Osteocyte (in vitro differentiated cells): ENCODE measurements at places on chromosomes 1 and 21. TPM values are rescaled to one million over a fixed set of nuclear protein-coding genes. Genes with fewer than 3 reads are reported as not detected.

DNA sequence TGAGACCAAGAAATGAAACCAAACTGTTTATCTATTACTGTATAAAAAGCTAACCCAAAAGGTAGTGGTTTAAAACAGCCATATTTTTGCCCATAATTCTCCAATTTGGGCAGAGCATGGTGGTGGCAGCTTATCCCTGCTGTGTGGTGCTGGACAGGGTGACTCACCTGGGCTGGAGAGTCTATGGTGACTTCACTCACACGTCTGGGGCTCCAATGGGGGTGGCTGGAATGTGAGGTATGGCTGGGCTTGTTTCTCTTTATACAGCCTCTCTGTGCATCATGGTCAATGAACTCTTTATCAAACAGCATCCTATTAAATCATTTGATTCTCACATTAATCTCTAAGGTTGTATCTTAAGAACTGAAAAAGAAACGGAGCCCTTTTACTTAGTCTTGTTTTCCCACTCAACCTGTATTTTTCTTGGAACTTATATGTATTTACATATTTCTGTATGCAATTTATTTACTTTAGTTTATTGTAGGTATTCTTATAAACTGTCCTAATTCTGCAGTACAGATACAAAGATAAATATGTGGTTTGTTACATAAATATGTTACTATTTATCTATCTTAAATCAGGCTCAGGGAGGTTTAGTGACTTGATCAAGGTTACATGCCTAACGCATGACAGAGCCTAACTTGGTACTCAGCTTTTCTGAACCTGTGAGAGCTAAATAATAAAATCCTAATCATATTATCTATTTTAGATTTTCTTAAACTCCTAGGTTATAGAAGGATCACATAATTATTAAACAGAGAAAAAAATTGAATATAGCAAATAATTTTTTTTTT is 37.5 kb upstream of the WLS start:
- H3K27me3 ChIP-seq, result no peaks in the 10 kb centered on the region
- DNase-seq, result no peak
- H3K36me3 ChIP-seq, result no peaks in the 10 kb centered on the region
- no peak overlapping the region for H3K27ac ChIP-seq
- no peak overlapping the region for H3K4me3 ChIP-seq

DNA sequence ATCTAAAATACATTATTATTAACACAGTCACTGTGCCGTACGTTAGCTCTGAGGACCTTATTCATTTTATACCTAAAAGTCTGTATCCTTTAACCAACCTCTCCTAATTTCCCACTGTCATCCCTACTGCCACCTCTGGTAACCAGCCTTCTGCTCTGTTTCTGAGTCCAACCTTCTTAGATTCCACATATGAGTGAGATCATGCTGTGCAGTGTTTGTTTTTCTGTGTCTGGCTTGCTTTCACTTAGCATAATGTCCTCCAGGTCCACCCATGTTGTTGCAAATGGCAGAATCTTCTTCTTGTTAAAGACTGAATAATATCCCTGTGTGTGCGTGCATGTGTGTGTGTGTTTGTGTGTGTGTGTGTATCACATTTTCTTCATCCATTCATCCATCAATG is 64.2 kb downstream of the ETS2 start:
- DNase-seq, result no peak
- H3K36me3 ChIP-seq, result peaks cover 2% of the 10 kb centered on the region
- H3K27me3 ChIP-seq, result no peaks in the 10 kb centered on the region
- H3K4me3 ChIP-seq, result no peak overlapping the region
- peaks cover 6% of the 10 kb centered on the region for H3K4me1 ChIP-seq

DNA sequence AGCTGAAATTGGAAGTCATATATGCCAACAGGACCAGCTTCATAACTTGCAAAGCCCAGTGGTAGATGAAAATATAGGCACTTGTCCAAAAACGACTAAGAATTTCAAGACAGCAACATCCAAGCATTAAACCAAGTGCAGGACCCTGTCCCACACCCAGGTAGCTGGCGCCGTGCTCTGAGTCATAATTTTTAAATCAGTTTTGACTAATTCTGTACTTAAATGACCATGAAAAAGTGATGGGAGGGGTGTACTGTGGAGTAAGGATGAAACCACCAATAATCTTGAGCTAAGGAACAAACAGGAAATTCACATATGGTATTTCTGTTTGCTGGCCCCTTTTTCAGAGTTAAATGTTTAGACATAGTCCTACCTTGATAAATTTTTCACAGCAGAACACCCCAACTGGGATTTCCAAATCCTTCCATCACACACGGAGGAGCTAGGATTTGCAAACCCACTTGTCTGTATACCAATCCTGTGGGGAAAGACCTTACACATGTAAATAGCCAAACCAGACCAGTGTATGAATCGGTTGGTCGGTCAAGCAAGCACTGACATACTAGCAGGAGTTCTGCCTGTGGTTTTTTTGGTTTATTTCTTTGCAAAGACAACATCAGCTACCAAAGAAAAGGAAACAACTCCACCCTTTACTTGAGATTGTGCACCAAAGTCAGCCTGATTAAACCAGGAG is 235.7 kb upstream of the RAB4A start:
- no peaks in the 10 kb centered on the region for H3K36me3 ChIP-seq
- H3K27ac ChIP-seq, result no peak overlapping the region
- no peaks in the 10 kb centered on the region for H3K4me1 ChIP-seq

DNA sequence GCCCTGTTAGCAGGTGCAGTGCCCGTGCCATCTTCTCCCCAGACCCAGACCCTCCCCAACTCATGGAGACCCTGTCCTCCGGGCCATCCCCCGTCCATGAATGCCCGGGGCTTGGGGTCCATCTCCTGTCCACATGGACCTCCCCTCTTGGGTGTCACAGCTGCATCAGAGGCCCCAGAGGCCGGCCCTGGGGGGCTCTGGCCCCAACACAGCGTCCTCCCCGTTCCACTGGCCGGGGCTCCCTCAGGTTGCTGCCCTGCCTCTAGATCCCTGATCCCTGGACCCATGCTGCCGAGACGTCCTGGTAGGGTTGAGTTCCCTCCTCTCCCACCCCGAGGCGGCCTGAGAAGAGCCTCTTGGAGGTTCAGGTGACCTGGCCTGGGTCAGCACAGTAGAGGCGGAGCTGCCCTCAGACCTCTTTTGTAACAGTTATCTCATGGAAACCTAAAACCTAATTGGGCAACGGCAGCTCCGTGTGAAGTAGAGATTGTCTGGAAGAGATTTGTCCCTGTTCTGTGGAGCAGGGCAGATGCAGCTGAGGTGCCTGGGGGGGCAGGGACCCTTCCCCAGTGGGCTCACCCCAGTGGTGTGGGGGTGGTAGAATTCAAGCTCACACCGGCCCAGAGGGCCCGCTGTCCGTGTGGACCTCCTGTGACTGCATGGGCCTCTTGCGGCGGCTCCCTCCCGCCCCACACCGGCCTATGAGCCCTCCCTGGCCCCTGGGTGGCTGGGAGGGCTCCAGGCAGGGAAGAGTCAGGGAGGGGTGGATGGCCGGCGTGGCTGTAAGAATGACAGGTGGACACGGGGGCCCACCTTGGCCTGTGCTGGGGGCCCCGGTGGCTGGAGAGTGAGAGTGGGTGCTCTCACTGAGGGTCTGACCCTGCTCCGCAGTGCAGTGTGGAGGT is 56.1 kb downstream of the SKI start:
- peaks cover 5% of the 10 kb centered on the region for H3K36me3 ChIP-seq
- no peak for DNase-seq
- H3K4me3 ChIP-seq, result no peak overlapping the region
- H3K27me3 ChIP-seq, result no peaks in the 10 kb centered on the region

LIPI gene
- total RNA-seq, result not detected in 2 replicates

CLCA4 gene
- not detected in 2 replicates for total RNA-seq

FCRL4 gene
- not detected in 2 replicates for total RNA-seq

CD1B gene
- total RNA-seq, result not detected in 2 replicates

OR2L8 gene
- not detected in 2 replicates for total RNA-seq

LAX1 gene
- total RNA-seq, result not detected in 2 replicates

ACKR1 gene
- total RNA-seq, result not detected in 2 replicates

CD46 gene
- total RNA-seq, result 97.3 and 102 TPM in 2 replicates
